ENCODE measurements at places on chromosomes 6 and 20.

DNA sequence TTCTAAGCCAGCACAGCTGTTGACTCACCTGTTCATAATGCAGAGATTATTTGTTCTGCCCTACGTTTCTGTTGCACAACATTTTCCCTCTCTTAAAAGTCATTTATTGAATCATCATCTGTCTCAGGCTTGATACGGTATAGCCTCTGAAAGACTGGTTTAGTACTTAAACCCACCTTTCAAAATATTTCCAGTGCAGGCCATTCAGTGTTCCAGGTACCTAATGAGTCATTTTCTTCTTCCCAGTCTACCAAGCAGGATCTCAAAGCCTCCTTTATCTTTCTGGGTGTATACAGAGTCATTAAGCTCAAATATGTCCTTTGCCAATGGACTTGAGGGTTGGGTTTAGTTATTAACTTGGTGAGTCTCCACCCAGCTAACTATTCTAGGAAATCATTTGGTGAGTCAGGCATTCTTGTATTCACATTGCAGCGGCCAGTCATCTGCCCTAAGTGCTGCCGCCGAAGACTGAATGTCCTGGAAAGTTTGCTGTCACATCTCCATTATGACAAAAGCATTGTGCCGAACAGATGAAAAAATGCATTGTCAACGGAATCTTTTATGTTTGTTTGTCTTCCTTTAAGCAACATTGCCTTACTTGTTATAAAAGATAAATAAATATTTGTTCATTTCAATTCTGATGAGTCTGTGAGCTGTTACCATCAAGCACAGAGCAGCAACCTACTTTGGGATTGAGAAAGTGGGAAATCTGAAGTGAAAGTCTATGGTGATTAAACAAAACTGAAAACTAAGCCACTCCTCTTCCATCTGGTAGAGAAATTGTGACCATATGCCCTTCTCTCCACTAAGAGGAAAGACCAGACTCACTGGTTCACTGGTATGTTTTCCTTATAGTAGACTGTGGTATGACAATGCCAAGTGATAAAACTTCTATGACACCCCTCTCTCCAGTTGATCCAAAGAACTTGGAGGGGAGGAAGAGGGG, 14.3 kb upstream of the FAM135A start:
- DNase-seq = no peak

- DNase-seq = no peak
Measured at GRCh38 chr20:38200646-38201045, 35.6 kb upstream of the TGM2 start.

- no peak for DNase-seq
Measured at GRCh38 chr20:36527331-36528125, 13.8 kb upstream of the MYL9 start.

- no peak for DNase-seq
Measured at GRCh38 chr6:25548451-25548850, 103.6 kb upstream of the SCGN start.

DNA sequence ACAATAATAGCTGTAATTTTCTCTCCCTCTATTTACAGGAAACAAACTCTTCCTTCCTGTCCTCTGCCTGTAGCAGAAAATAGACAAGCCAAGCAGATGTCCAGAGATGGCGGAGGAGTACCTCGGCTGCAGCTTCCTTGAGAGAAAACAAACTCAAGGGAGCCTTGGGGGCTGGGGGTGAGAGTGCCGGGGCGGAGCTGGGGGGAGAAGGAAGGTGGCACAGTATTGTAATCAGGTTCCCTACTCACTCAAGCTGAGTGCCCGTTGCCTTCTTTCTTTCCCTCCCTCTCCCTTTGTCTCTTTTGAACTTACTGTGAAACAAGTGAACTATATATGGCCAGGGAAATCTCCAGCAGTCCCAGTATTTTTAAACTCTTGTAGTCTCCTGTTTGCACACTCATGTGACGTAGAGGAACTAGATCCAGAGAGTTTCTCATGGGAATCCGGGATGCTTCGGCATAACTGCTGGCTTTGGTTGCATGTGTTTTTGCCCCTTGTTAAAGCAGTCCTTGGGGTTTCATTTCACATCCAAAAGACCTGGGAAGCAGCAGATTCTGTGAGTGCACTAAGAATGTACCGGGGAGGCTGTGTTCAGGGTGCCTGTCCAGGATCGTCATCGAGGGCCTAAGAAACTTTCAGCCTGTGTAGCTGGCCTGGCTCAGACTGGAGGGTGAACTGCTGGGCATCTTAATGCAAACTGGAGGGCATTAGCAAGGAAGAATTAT, 44.6 kb upstream of the HDDC2 start:
- no peak for DNase-seq

DNA sequence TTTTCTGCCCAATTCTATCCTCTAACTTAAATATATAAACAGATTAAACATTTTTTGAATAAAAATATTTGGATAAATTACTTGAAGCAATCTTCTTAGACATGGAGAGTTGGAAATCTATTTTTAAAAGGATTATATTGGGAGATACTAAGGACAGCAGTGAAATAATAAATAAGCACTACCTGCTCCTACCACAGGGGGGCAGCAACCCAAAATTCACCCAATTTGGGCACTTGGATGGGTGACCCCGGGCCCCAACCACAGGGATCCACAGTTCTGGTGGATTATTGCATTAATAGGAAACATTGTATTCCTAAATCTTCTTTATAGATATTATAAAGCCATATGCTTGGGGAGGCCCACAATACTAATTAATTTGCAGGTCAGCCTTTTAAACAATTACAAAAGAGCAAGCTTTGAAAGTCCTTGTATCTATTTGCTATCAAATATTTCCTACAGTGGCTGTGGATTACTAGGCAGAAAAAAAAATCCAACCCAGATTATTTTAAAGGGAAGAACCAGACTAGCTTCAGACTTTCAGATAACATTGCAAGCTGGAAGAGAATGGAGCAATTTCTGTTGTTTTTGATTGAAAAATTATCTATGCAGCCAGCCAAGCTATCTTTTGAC, 66.4 kb upstream of the PDE10A start:
- no peak for DNase-seq

GRCh38 chr6:74057326-74057725, 361.3 kb downstream of the CD109 start:
- DNase-seq = no peak

GRCh38 chr20:46635514-46636136, 15.6 kb downstream of the SLC13A3 start:
- no peak for DNase-seq

GRCh38 chr6:108610957-108611586, 50.4 kb downstream of the FOXO3 start:
- no peak for DNase-seq

- DNase-seq = no peak
Measured at GRCh38 chr6:21604081-21604480, 10.5 kb downstream of the SOX4 start.

DNA sequence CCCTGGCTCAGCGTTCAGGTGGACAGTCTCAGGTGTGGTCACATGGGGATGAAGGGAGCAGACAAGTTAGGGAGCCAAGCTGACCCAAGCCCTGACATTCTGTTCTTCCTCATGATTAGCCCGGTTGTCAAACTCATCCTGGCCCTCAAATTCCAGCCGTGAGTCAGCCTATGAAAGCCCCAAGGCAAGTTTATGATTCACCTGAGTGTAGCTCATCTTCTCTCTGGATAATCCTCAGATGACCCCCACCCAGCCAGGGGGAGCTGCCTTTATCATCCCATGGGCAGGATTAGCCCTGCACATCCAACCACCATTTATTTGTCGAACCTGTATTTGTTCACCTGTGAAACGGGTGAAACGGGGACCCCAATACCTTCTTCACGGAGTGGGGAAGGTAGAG, 161.9 kb downstream of the DHX35 start:
- no peak for DNase-seq

DNA sequence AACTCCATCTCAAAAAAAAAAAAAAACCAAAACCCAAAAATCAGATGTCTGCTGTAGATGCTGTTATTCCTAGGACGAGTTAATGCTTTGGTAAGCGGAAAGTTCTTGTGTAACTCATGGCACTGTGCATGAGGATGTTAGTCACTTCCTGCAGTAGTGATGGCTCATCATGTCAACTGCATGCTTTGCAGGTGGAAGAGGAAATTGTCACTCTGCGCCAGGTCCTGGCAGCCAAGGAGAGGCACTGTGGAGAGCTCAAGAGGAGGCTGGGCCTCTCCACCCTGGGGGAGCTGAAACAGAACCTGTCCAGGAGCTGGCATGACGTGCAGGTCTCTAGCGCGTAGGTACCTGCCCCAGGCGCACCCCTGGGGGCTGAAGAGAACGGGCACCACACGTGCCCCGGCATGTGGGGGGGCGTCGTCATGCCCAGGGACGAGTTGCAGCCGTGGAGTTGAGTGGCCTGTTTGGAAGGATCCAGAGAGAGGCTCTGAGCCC, 8.5 kb downstream of the TPD52L2 start:
- no peak for DNase-seq

Measured in anterior cingulate cortex (tissue), 58 donors.